Myocyte (in vitro differentiated cells): ENCODE measurements at places on chromosomes 5 and 9. TPM values are rescaled to one million over a fixed set of nuclear protein-coding genes. Genes with fewer than 3 reads are reported as not detected.

NAIF1 gene
- total RNA-seq, result 9.9 and 12.3 TPM in 2 replicates

CCNI2 gene
- total RNA-seq, result not detected in 2 replicates

PCDHB14 gene
- total RNA-seq, result 6.2 and 6.9 TPM in 2 replicates

ITK gene
- not detected in 2 replicates for total RNA-seq

SLC34A1 gene
- not detected in 2 replicates for total RNA-seq

OR1Q1 gene
- not detected in 2 replicates for total RNA-seq

SARDH gene
- total RNA-seq, result 55.6 and 70.3 TPM in 2 replicates

IRX2 gene
- total RNA-seq, result 7.2 and 7.7 TPM in 2 replicates

SLC28A3 gene
- 0.05 and 0.08 TPM in 2 replicates for total RNA-seq

PCDHGA3 gene
- 0.48 and 0.57 TPM in 2 replicates for total RNA-seq

MYOT gene
- 1.7 and 23.8 TPM in 2 replicates for total RNA-seq

NIPAL4 gene
- 0.10 TPM in 1 of 2 replicates, not detected in the other for total RNA-seq

TMEFF1 gene
- 5.6 and 8.0 TPM in 2 replicates for total RNA-seq

FAM53C gene
- 35.2 and 38.7 TPM in 2 replicates for total RNA-seq
